T-helper 2 cell treated with Interferon-gamma antibody and Interleukin-4, amounts not matched to agents 5 μg/mL and 100 μg/mL, for 36 hours (primary cell): ENCODE measurements at places on chromosomes 4 and X.

DNA sequence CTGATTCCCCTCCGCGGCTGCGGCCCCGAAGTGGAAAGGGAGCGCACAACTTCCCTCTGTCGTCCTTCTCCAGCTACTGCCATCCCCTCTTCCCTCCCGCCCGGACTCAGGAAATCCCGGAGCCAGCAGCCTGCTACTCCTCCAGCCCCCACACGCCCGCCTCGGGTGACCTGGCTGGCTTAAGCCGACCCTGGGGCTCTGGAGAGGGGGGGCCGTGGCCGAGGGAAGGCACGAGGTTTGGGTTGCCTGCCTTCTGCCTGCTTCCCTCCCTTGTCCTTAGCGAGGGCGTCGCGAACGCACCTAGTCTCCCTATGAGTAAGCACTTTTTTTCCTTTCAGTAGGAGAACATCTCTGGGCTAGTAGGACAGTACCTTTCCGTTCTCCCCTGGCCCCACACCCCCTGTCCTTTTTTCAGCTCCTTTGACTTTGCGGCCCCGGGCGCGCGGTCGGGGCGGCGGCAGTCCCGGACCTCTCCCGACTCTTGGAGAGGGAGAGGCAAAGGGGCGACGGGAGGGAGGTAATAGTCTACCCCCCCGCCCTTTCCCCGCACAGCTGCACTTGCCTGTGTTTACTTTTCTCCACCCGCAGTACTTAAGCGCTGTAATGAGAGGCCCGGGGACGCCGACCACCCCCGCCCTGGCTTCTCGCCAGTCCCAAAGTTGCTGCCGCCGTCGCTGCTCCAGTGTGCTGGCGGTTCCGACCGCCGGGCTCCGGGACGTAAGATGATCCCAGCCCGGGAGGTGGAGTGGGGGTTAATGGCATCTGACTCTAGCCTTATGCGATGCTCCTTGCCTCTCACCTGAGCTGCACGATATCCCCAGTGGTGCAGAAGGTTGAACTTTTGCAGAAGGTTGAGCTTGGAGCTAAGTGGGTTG, 868 bp downstream of the PLS3 start:
- no peak for DNase-seq

GRCh38 chr4:78984593-78984992, 45.4 kb upstream of the PAQR3 start:
- DNase-seq, result no peak

- no peak for DNase-seq
Measured at GRCh38 chrX:133054761-133055405, 42.0 kb downstream of the USP26 start.

GRCh38 chr4:15898902-15899301, 39.6 kb downstream of the FGFBP1 start:
- no peak for DNase-seq

GRCh38 chr4:131288441-131288840, 1860.7 kb upstream of the PCDH10 start:
- DNase-seq, result no peak

DNA sequence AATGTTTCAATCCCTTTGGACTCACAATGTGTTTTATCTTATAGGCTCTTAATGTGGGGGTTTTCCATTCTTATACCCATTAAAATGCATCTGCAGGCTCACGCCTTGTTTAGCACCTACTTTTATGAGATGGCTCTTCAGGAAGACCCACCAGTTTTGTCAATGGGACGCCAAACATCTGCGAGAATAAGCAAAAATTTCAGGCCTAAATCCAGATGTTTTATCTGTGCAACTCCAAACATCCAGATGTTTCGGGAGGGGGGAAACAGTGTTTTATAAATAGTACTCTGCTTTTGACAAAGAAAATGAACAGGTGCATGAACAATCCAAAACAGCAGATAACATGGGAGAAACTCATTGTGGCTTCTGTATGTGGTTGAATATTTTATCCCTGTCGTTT, 342.8 kb downstream of the DHX15 start:
- no peak for DNase-seq

- DNase-seq, result no peak
Measured at GRCh38 chr4:134935320-134935719, 733.7 kb upstream of the PABPC4L start.

- DNase-seq, result no peak
Measured at GRCh38 chr4:8326206-8326605, 56.7 kb downstream of the HTRA3 start.
